ENCODE measurements at places on chromosomes 4 and X. TPM values are rescaled to one million over a fixed set of nuclear protein-coding genes. Genes with fewer than 3 reads are reported as not detected.

GRCh38 chr4:1534876-1535526, 128.8 kb upstream of the NKX1-1 start:
- no peak for DNase-seq

- DNase-seq = no peak
Measured at GRCh38 chr4:101941816-101942358, 151.4 kb downstream of the BANK1 start.

GRCh38 chr4:113981591-113981990, 2.1 kb upstream of the ARSJ start:
- DNase-seq = no peak

Gene SPOCK3
- total RNA-seq = 1.9 TPM

Gene FGF13
- 42.6 TPM for total RNA-seq

DNA sequence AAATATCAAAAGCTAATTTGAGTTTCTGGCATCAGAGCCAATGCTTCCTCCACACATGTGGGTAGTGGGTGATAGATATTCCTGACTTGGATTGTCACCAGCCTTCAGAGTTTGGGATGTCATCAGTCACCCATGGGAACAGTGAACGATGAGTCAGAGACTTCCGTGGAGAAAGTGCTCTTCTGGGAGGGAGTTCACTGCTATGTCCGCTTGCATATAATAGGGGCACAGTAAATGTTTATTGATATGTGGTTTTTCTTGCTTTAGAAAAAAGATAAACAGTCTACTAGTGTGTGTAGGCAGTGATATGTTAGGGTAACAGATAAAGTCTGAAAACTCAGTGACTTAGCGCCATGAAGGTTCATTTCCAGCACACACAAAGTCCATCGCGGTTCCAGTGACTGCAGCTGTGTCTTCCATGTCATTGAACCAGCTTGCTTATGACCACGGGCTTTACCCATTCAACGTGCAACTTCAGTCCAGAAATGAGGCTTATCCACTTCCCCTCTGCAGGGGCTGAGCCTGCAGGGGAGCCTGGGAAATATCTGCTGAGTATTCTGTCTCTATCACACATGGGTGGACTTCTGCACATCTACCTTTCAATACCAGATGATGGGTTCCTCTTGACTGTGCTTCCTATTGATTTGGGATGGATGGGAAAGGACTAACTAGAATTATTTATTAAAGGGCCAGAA, 87.7 kb upstream of the WWC2 start:
- DNase-seq = no peak

GRCh38 chr4:160652790-160653189, 1511.0 kb downstream of the FSTL5 start:
- no peak for DNase-seq

Gene TLL1
- 48.0 TPM for total RNA-seq

DNA sequence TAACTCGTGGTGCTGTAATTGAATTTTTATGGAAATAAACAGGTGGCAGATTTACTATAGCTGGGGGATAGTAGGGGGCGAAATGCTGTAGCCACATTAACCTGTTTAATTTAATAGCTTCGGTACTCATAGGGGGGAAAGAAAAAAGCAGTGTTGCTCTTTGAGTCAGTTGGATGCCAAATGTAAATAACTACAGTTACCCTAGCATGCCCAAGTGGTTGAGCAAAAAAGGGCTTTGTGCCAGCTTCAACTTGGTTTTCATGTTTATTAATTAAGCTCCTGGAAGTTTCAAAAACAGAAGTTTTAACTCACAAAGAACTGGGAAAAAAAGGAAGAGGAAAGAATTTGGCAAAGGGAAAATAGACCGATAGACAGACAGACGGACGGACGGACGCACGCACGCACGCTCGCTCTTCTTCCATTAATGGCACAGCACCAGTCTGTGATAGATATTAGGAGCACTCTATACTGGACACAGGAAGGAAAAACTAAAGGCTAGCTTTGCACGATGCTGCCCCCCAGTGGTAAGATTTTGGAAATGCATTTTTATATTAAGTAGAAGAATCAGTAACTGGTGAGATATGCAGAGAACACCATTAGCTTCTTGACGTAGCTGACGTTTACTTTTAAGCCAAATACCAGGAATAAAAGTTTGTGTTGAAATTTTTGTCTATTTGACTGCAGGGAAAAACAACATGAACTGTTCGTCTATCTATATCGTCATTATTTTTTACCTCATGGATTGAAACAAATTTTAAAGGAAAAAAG, 151.8 kb downstream of the SLC7A11 start:
- DNase-seq = peak; percentile 67

- DNase-seq = no peak
Measured at GRCh38 chr4:76017056-76017686, 6.1 kb downstream of the CXCL10 start.

Gene ARX
- total RNA-seq = not detected

DNA sequence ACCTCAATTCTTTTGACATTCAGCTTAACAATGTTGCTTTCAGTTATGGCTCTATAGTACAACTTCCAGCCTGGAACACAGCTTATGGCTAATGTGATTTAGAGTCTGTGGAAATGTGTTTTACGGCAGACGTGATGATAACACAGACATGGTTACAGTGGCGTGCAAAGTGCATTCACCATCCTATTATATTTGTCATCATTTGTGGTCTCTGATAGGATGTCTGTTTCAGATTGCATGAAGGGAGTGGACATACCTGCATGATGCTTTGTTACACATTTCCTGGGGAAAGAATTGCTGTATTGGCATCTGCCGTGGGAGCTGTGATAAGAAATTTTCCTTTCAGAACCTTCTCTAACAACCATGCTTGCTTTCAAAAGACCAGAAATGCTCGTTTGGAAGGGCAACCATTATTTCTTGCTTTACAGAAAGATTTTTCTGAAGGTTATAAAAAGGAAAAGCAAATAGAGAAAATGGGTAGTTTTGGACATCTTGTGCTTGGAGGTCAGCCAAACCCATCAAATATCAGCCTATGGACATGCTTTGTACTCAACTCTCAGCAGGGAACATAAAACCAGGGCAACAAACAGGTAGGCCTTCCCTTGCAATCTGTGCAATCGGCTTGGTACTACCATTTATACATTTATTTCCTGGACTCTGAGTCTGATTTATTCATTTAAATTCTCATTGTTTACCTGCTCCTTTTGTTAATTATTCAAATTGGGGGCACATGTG, 273.9 kb downstream of the TLL1 start:
- no peak for DNase-seq

Gene CWH43
- total RNA-seq = not detected

DNA sequence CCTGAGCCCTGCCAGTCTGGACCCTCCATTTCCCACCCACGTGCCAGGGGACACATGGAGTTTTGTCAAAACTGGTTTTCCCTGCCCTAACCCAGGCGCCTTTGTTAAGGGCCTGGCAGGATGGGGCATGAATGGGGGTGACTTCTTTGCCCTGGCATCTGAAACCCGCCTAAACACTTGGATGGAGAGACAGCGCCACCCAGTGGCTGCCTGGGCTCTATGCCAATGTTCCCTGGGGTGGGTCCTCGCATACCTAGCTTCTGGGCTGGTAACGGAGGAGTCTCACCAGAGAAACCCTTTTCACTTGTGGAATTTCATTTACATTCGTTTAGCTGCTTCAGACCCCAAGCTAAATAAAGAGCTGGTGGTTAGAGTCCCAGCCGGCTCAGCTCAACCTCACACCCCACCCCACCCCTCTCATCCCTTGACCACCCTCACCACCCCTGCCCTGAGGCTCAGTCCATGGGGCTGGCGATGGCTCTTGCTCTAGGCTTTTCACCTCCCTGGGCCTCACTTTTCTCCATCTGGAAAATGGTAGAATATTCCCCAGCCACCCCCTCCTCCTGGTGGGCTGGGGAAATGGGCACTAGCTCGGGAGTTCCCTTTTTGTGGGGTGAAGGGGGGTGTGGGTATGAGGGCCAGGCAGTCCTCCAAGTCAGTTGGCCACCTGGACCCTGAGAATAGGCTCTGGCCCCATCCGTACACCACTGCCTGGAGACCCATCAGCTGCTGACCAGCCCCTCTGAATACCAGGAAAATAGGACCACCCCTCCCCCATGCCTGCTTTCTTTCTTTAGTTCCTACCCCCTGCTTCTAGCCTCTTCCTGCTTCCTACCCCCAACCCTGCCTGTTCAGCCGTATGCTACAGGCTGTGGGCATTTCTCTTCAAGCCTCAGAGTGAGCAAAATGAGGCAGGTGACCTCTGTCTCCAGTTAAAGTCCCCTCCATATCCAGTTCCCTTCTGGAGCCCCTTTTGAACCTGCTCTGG, 57.1 kb upstream of the PJA1 start:
- peak; percentile 75 for DNase-seq

GRCh38 chr4:7784131-7784870, 155.4 kb downstream of the AFAP1 start:
- no peak for DNase-seq

Gene REPS2
- 10.6 TPM for total RNA-seq

- DNase-seq = no peak
Measured at GRCh38 chr4:86414686-86415085, 54.8 kb upstream of the MAPK10 start.

- DNase-seq = no peak
Measured at GRCh38 chrX:19630776-19631707, 115.7 kb upstream of the MAP3K15 start.

DNA sequence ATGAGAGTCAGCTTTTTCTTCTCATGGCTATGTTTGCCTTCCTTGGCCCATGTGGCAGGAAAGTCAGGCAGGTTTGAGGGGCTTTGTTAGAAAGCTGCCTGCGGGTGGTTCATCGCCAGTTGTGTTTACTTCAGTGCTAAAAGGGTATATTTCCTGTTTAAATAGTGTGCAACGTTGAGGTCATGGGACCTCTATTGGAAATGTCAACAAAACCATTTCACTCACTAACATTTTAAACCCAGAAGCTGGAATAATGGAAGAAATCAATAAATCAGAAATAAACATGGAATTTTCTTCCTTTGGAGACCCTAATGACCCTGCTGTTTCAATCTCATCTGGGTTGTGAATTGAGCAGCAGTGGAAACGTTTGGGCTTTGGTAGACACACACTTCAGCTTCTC, 185.8 kb downstream of the ANKRD50 start:
- DNase-seq = no peak

Gene TRIM60
- not detected for total RNA-seq

- no peak for DNase-seq
Measured at GRCh38 chr4:106679063-106679462, 310.5 kb upstream of the GIMD1 start.

DNA sequence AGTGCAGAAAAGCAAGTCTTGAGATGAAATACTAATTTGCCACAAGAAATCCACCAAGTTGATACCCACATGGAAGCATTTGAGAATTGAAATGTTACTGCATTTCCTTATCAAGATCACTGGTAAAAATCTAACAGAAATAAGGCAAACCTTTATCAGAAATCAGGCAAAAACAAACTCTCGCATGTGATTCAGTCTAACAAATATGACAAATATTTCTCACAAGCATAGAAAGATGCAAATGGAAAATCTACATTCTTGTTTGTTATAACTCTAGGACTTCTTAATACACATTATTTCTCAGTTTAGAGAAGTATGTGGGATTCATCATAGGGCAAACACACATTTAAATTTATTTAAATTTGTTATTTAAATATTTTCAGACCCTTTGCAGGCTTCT, 52.9 kb downstream of the TXK start:
- DNase-seq = no peak

Gene ARSH
- not detected for total RNA-seq

- no peak for DNase-seq
Measured at GRCh38 chr4:113349430-113349829, 300.0 kb downstream of the ANK2 start.

GRCh38 chrX:104987063-104987462, 233.4 kb downstream of the TEX13A start:
- DNase-seq = no peak

Measured in endothelial cell (in vitro differentiated cells).